Activated CD4-positive, alpha-beta memory T cell treated with anti-CD3 and anti-CD28 coated beads for 36 hours (primary cell): ENCODE measurements at places on chromosomes 7 and 10.

GRCh38 chr10:113274176-113274829, 278.6 kb upstream of the HABP2 start:
- H3K27me3 ChIP-seq: peaks cover 4% of the 10 kb centered on the region
- no peaks in the 10 kb centered on the region for H3K4me1 ChIP-seq
- no peaks in the 10 kb centered on the region for H3K36me3 ChIP-seq
- H3K4me3 ChIP-seq: no peak overlapping the region
- no peak overlapping the region for H3K27ac ChIP-seq
- no peak for DNase-seq

GRCh38 chr7:42440951-42441350, 203.9 kb upstream of the GLI3 start:
- H3K4me1 ChIP-seq: no peaks in the 10 kb centered on the region
- no peaks in the 10 kb centered on the region for H3K27me3 ChIP-seq
- H3K36me3 ChIP-seq: no peaks in the 10 kb centered on the region
- H3K4me3 ChIP-seq: no peak overlapping the region
- no peak overlapping the region for H3K27ac ChIP-seq

- H3K4me1 ChIP-seq: peaks cover 24% of the 10 kb centered on the region
- no peaks in the 10 kb centered on the region for H3K36me3 ChIP-seq
- H3K27ac ChIP-seq: no peak overlapping the region
- no peak for DNase-seq
- peaks cover 3% of the 10 kb centered on the region for H3K27me3 ChIP-seq
- no peak overlapping the region for H3K4me3 ChIP-seq
Observed at GRCh38 chr7:26278770-26279169, 12.9 kb upstream of the SNX10 start.

DNA sequence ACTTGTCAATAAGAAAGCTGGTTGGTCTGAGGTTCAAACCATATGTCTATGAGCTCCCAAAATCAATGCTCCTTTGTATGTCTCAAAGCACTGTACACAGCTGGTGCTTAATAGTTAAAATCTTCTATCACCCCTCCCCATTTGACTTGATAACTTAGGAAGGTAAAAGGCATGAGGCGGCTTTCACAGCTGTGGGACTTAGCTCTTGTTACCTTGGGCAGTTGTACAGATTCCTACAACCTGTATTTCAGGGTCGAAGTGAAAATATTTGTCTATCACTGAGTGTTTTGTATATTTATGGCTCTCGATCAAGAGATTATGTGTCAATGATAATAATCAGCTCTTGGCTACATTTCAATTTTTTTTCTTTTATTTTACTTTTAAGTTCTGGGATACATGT, 992 bp upstream of the KIFBP start:
- peak overlapping the region; percentile 92 for H3K4me3 ChIP-seq
- no peak overlapping the region for H3K27ac ChIP-seq

- peak; percentile 68 for DNase-seq
- no peak overlapping the region for H3K4me3 ChIP-seq
- no peaks in the 10 kb centered on the region for H3K36me3 ChIP-seq
- peaks cover 4% of the 10 kb centered on the region for H3K27me3 ChIP-seq
Observed at GRCh38 chr7:98418636-98419315, 17.9 kb upstream of the BAIAP2L1 start.

- no peaks in the 10 kb centered on the region for H3K4me1 ChIP-seq
- no peak overlapping the region for H3K27ac ChIP-seq
- DNase-seq: no peak
- H3K4me3 ChIP-seq: no peak overlapping the region
Observed at GRCh38 chr10:404346-404745, 269.1 kb downstream of the ZMYND11 start.

DNA sequence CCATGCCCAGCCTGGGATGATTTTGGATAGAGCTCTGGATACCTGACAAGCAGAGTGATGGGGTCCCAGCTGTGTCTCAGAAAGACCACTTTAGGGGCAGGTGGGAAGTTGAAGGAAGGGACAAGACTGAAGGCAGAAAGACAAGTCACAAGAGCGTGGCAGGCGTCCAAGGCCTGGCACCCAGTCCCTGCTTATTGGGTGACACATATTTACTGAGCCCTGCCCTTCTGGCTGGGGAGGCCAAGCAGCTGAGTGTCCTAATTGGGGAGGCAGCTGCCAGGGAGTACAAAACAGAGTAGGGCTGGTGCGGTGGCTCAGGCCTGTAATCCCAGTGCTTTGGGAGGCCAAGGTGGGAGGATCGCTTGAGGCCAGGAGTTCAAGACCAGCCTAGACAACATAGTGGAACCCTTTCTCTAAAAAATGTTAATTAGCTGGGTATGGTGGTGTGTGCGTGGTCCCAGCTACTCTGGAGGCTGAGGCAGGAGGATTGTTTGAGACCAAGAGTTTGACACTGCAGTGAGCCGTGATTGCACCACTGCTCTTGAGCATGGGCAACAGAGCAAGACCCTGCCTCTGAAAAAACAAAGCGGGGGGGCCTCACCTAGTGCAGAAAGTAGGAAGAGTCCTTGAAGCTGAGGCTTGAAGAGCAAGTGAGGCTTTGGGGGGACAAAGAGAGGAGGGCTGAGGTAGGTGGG, 53.0 kb upstream of the GTF2I start:
- peaks cover 7% of the 10 kb centered on the region for H3K4me1 ChIP-seq
- no peaks in the 10 kb centered on the region for H3K27me3 ChIP-seq
- no peak overlapping the region for H3K4me3 ChIP-seq
- H3K36me3 ChIP-seq: no peaks in the 10 kb centered on the region
- DNase-seq: no peak

- H3K4me3 ChIP-seq: no peak overlapping the region
- no peaks in the 10 kb centered on the region for H3K4me1 ChIP-seq
- DNase-seq: no peak
- H3K27ac ChIP-seq: no peak overlapping the region
- H3K36me3 ChIP-seq: no peaks in the 10 kb centered on the region
Observed at GRCh38 chr7:80230327-80230726, 95.7 kb downstream of the GNAI1 start.

- peaks cover 89% of the 10 kb centered on the region for H3K4me1 ChIP-seq
- H3K36me3 ChIP-seq: no peaks in the 10 kb centered on the region
- no peaks in the 10 kb centered on the region for H3K27me3 ChIP-seq
Observed at GRCh38 chr10:11148142-11149028, 130.7 kb downstream of the CELF2 start.

DNA sequence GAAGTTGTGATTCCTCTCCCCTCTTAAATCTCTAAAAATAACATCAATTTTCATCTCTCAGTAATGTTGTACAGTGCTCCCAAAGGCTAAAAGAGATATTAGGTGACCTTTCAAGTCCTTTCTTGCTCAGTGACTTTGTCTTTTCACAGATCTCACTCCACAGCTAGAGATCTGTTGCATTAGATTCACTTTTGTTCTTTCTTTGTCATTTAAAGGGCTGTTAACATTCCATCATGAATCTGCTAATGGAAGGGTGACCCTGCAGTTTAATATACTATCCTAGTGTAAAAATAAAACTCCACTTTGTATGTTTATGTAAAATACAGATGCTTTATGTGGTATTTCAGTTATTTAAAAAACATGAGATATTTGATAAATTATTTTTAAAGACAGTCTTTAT, 30.5 kb downstream of the GNAI1 start:
- no peak overlapping the region for H3K4me3 ChIP-seq
- H3K4me1 ChIP-seq: no peaks in the 10 kb centered on the region
- H3K27me3 ChIP-seq: no peaks in the 10 kb centered on the region
- H3K27ac ChIP-seq: no peak overlapping the region
- no peak for DNase-seq

DNA sequence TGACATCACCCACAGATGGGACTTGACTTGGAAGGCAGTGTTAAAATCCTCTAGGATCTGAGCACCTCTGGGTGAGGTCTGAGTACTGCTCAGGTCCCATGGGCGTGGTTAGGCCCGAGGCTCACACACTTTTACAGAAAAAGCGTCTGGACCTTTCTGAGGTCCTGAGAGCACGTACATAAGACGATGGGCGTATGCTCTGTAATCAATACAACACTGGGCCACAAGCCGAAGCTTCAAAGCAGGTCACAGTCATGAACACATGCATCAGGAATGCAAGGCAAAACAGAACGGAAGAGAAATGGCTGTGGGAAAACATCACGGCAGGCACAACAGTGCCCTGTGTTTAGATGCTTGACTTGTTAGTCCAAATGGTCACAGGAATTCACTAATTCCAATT, 112.2 kb downstream of the LARP4B start:
- no peak overlapping the region for H3K4me3 ChIP-seq
- no peak for DNase-seq
- H3K27ac ChIP-seq: no peak overlapping the region
- no peaks in the 10 kb centered on the region for H3K27me3 ChIP-seq

- DNase-seq: no peak
- H3K27ac ChIP-seq: no peak overlapping the region
- peaks cover 11% of the 10 kb centered on the region for H3K36me3 ChIP-seq
- no peaks in the 10 kb centered on the region for H3K27me3 ChIP-seq
- H3K4me3 ChIP-seq: no peak overlapping the region
Observed at GRCh38 chr10:95663496-95663895, 7.0 kb upstream of the ALDH18A1 start.

DNA sequence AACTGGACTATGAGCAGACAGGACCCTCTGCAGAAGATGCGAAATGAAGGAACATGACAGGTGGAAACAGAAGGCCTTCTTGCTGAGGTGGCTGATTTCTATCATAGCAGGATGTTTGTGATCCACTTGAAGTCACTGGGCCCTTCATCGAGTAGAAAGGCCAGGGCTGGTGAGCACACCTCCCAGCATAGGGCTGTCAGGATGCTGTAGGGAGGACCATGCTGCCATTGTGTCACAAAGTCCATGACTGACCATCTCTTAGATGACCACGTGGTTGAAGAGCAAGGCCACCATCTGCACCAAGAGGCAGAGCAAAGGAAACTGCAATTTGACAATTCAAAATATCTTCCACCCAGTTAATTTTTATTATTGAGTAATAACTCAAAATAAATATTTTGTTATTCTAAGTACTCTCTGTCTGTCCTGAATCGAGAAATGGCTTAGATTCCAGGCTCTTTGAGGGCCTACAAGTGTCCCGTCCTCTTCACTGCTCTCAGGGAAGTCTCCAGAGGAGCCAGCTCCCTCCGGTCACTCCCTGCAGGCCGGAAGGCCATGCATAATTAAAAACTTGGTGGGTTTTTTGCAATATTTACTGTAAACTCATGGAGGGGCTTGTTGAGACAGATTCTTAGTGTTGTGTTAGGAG, 249.3 kb upstream of the ZMIZ1 start:
- no peaks in the 10 kb centered on the region for H3K36me3 ChIP-seq
- no peak overlapping the region for H3K4me3 ChIP-seq
- no peaks in the 10 kb centered on the region for H3K4me1 ChIP-seq
- no peaks in the 10 kb centered on the region for H3K27me3 ChIP-seq

GRCh38 chr10:68543004-68543918, 15.9 kb upstream of the SLC25A16 start:
- H3K27ac ChIP-seq: no peak overlapping the region
- no peak overlapping the region for H3K4me3 ChIP-seq
- no peaks in the 10 kb centered on the region for H3K4me1 ChIP-seq
- no peaks in the 10 kb centered on the region for H3K27me3 ChIP-seq
- no peak for DNase-seq

DNA sequence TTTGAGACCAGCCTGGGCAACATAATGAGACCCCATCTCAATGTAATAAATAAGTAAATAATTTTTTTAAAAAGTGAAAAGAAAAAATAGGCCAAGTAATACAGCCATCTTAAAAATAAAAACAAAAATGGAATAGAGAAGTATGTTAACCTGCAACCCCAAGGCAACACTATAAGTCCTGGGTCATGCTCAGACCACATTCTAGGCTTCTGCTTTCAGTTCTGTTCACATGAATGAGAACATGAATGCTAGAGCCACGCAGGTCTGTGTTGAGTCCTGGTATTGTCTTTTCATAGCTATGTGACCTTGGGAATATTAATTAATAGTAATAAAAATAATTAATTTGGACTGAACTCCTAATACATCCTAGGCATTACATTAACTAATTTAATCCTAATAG, 284.0 kb downstream of the AUTS2 start:
- no peak overlapping the region for H3K4me3 ChIP-seq
- no peak for DNase-seq
- no peaks in the 10 kb centered on the region for H3K36me3 ChIP-seq
- no peaks in the 10 kb centered on the region for H3K4me1 ChIP-seq
- peaks cover 1% of the 10 kb centered on the region for H3K27me3 ChIP-seq
- H3K27ac ChIP-seq: no peak overlapping the region

- H3K4me1 ChIP-seq: peaks cover 12% of the 10 kb centered on the region
- DNase-seq: peak; percentile 35
- no peaks in the 10 kb centered on the region for H3K27me3 ChIP-seq
- H3K36me3 ChIP-seq: no peaks in the 10 kb centered on the region
- no peak overlapping the region for H3K27ac ChIP-seq
- H3K4me3 ChIP-seq: no peak overlapping the region
Observed at GRCh38 chr10:8424555-8425211, 370.2 kb downstream of the GATA3 start.

- H3K27me3 ChIP-seq: peaks cover 4% of the 10 kb centered on the region
- H3K36me3 ChIP-seq: no peaks in the 10 kb centered on the region
- no peak overlapping the region for H3K27ac ChIP-seq
Observed at GRCh38 chr10:649798-650440, 39.5 kb downstream of the DIP2C start.

DNA sequence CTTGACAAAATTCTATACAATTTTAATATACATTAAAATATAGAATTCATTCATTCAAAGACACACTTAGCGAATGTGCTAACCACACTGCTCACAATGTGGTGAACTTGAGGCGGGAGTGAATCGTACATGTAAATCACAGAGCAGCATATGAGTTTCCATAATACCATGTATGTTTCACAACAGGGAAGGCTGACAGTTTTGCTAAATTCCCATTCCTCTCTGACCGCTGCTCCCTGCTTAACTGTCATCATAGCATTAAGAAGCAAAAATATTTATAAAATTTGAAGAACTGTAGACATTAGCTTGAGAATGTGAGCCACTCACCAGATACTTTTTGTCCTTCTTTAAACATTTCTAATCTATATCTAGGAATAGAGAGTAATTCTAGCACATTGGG, 763.3 kb downstream of the MAGI2 start:
- no peak overlapping the region for H3K27ac ChIP-seq
- H3K4me1 ChIP-seq: no peaks in the 10 kb centered on the region
- H3K36me3 ChIP-seq: no peaks in the 10 kb centered on the region
- no peaks in the 10 kb centered on the region for H3K27me3 ChIP-seq

DNA sequence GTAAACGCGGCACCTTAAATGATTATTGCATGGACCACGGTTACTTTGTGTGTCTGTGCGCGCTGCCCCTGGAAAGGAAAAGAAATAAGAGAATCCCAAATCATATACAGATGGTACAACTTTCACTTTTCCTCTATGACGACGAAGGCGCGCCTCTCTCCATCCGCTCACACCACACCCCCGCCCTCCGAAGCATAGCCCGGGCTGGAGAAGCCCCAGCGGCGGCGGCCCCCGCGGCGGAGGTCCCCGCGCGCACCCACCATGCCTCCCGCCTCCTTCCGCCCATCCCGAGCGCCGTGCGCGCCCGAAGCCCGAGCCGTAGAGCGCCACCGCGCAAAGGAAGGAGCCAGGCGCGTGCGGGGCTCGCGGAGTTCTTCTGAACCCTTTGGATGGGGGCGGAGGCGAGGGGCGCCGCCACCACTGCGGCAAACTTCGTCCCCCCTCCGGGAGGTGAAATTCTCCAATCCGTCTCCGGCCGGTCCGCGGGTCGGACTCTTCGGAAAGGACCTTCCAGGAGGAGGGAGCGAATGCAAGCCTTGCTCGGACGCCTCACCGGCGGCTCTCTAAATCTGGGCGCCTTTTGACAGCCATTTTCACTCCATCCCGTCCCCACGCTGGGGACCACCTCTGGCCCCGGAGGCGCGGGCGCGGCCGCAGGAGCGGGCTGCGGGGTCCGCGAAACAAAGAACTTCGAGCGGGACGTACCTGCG, 588 bp downstream of the GLI3 start:
- no peak overlapping the region for H3K27ac ChIP-seq
- DNase-seq: no peak
- H3K36me3 ChIP-seq: no peaks in the 10 kb centered on the region
- H3K4me3 ChIP-seq: peak overlapping the region; percentile 41

GRCh38 chr7:116978006-116978405, 24.7 kb downstream of the ST7 start:
- H3K36me3 ChIP-seq: no peaks in the 10 kb centered on the region
- no peak overlapping the region for H3K27ac ChIP-seq
- H3K4me3 ChIP-seq: no peak overlapping the region
- H3K27me3 ChIP-seq: no peaks in the 10 kb centered on the region
